Body of pancreas (tissue), 4 donors: ENCODE measurements at places on chromosomes 3 and 15. TPM values are rescaled to one million over a fixed set of nuclear protein-coding genes. Genes with fewer than 3 reads are reported as not detected.

DNA sequence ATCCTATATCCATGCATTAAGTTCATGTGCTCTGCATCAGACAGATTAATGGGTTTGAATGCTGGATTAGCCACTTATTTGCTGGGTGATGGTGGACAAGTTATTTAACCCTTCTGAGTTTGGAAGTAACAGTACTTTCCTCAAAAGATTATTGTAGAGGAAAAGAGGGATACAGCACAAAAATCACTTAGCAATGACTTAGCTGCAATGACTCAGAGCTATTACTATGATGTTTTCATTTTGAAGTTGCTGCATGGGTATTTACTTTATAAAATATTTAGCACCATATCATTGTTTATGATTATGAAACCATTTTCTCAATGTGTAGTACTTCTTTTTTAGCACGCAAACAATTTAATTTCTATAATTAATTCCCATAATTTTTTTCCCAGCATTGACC lies 248.4 kb downstream of the MYRIP start:
- no peak for DNase-seq

DNA sequence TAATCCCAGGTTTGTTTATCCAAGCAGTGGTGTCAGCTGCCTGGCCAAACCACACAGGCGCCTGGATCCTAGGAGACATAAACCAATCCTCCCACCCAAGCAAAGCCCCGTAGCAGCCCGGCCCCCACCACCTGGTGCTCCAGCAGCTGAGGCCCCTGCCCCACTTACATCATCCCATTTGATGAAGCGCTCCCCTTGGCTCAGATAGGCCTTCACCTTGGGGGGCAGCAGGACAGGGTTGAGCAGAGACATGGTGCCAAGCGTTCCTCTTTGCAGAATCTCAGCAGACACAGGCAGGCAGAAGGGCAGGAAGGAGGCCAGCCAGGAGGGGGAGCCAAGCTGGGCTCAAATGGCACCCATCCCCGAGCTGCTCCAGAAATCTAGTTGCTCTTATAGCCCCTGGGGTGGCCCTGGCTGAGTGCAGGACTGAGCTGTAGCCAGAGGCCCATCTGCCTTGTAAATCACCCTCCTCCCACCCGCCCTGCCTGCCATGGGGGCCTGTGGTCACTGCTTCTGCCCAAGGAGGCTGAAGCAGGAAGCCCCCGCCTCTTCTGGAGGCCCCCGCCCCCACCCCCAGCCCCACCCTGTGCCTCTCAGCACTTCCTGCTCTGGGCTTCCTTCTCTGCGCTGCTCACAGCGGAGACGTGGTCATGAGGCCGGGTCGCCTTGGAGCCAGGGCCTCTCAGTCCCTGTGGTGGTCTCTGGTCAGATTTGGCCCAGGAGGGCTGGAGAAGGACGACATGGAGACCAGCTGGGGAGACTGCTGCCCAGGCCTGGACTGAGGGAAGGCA lies at the start of gene PLCB2:
Gene PLCB2, minus strand, starts transcription at position 515 of the 791 bp plus-strand sequence. Its CDS starts 263 bp downstream, at position 252.
- DNase-seq, result no peak

DNA sequence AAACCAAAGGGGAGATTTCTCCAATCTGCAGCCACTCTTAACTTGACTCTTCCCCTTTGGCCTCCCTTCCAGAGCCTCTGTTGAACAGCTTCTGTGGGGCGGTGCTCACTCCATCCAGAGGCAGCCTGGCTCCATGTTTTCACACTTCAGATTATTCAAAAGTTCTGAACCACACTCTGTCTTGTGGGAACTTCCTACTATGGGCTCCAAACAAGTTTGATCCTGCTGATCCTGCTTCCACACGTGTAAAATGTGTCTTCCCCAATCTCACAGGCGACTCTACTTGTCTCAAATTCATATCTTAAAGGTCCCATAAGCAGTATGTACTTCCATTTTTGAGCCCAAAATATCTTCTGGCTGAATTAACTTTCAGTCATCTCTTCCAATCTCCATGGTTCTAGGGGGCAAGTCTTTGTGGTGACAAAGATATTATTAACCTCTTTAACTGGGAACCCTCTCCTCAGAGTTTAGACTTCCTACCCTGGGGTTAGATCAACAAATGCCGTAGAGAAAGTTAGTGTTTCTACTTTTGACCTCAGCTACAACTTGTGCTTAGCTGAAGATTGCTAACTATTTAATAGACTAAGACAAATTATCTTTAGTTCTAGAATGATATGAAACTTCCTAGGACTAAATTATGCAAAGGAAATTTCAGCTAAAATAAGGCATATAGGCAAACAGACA lies 176.3 kb upstream of the BCL6 start:
- no peak for DNase-seq

SPESP1 gene
- 2.1 TPM for total RNA-seq

DNA sequence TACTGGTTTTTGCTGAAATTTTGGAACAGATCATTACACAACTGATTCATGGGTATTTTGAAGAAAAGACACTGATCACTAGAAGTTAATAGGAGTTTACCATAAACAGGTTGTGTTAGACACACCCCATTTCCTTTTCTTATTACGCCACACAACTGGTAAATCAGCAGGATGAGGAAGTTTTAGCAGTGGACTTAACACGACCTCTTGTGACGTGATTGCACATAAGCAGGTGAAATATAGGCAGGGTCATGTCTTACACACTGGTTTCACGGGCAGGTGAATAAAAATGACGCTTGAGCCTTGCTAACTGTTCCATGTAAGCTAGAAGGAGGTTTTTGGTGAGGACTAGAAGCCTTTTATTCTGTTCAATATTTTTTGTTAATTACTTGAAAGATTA lies 27.1 kb upstream of the TPRG1 start:
- no peak for DNase-seq

DNA sequence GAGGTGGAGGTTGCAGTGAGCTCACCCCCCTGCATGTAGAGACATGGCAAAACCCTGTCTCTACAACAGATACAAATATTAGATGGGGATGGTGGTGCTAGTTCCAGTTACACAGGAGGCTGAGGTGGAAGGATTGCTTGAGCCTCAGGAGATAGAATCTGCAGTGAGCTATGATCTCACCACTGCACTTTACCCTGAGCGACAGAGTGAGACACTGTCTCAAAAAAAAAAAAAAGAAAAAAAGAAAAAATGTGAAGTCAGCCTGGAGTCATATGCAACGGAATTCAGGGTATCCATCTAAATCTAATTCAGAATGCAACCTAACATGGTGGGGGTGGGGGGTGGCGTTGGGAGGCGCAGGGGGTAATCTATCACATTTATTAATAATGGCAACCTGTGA lies 37.1 kb upstream of the NR2F2 start:
- DNase-seq, result no peak

DNA sequence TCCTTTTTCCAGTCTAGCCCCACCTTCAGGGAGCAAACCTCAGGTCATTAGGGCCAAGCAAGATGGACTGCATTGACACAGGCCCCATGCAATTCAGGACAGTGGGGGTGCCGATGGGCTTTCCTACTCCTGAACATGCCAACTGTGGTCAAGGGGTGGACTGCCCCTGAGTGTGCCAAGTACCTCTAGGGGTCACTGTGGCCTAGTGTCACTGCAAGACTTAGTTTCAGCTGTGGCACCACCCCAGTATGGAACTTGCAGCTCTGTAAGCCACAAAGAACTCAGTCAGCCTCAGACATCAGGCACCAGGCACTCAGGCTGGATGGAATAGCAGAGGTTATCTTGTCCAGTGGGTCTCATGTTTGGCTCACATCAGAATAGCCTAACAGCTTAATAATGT lies 32.3 kb downstream of the EXOG start:
- DNase-seq, result no peak

DNA sequence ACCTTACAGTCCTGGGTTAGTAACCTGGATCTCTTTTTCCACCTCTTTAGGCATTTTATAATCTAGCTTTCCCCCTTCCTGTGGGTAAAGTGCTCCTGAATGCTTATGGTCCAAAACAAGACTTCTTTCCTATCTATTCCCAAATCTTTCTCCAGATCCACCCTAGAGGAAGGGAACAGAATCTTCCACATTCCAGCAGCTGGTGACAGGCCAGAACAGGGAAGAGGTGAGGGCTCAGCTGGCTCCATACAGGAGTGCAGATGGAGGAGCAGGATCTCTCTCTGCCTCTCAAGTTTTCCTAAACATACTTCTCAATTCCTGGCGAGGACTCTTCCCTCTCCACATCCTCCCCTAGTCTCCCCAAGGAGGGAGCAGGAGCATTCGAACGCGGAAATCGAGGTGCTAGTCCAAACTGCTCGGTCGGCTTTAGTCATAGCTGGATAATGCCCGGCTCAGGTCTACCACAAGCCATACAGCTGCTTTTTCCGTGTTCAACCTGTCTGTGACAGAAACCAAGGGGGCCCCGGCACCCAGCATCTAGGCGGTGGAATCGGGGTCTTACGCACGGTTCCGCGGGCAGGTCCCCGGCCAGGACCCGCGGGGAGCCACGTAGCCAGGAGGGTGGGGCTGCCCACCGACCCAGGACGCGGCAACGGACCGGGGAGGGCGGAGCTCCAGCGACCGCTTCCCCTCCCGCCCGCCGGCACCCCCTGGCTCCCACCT lies 4.0 kb downstream of the RASSF1 start:
- DNase-seq, result no peak
